ENCODE measurements at places on chromosomes 7 and 10.

- no peak for DNase-seq
These were observed 765.1 kb downstream of the SUGCT start for GRCh38 chr7:40899636-40900507.

- DNase-seq: no peak
These were observed 219.5 kb upstream of the POT1 start for GRCh38 chr7:125149151-125149550.

DNA sequence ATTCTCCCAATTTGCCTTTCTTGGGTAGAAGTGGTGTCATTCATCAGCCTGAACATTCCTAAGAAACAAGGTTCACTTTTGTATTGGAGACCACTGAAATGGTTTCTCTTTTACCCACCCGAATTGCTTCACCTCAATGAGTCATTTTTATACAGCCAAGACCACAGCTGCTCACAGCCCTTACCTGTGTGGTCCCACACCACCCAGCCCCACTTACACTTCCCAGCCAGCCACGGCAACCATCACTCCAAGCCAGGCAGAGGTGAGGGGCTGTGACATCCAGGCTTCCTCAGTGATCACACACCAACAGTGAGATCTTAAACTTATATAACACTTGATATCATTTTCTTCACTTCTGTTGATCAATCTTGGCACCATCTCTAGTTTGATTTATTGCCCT lies 20.7 kb downstream of the OR13A1 start:
- DNase-seq: no peak

GRCh38 chr10:115939101-115939854 lies 333.7 kb downstream of the GFRA1 start:
- no peak for DNase-seq

GRCh38 chr7:19378345-19378714 lies 233.1 kb upstream of the FERD3L start:
- no peak for DNase-seq

- peak; percentile 30 for DNase-seq
These were observed 4.1 kb downstream of the KCNIP2 start for GRCh38 chr10:101839416-101840063.

GRCh38 chr7:29563590-29564495 lies at the start of gene PRR15:
Gene PRR15 (plus strand): TSS chr7:29563835. CDS start chr7:29566330, 2,495 bp downstream.
- no peak for DNase-seq

- no peak for DNase-seq
These were observed 115.3 kb downstream of the PIP4K2A start for GRCh38 chr10:22599048-22599561.

- DNase-seq: no peak
These were observed 404.6 kb downstream of the PHTF2 start for GRCh38 chr7:78203042-78203720.

- no peak for DNase-seq
These were observed 8.8 kb downstream of the ADAMTS14 start for GRCh38 chr10:70680899-70681730.
